Dermis blood vessel endothelial cell (primary cell): ENCODE measurements at places on chromosomes 2 and 18.

GRCh38 chr2:79713131-79713785 is 200.4 kb downstream of the CTNNA2 start:
- DNase-seq = no peak

DNA sequence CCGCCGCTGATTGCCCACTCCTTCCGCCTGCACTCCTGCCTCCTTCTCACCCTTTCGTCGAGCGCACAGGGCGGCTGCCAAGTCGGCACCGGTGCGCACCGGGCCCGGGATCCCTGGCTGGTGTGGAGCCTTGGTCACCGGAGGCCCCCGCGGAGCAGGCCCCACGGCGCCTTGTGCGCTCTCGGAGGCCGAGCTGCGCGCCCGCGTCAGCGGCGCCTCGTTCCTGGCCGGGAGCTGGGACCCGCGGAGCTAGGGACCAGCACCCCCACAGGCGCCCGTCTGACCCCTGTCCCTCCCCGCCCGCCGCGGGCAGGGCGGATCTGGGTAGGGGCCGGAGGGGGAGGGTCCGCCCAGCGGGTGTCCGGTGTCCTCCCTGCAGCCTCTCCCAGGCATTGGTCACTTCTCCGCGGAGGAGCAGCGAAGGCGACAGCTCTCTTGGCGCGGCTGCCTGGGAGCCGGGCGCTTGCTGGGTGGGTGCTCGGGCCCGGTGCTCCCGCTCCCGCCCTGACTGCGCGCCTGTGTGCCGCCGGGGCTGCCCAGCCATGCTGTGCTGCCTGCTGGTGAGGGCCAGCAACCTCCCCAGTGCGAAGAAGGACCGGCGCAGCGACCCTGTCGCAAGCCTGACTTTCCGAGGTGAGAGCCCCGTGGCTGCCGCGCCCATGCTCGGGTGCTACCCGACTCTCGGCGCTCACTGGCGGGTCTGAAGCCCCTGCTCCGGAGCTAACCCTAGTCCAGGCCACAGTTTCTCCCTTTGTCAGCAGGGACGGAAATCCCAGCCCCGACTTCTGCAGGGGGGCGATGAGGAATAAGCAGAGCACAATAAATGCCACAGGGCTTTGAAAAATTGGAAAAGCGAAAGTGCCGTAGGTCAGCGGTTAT is 13.2 kb downstream of the DYSF start:
- DNase-seq = peak; percentile 54

- DNase-seq = no peak
Observed at GRCh38 chr18:60019463-60019840, 119.7 kb downstream of the PMAIP1 start.

GRCh38 chr2:219417374-219417773 is 803 bp upstream of the DES start:
- DNase-seq = no peak

DNA sequence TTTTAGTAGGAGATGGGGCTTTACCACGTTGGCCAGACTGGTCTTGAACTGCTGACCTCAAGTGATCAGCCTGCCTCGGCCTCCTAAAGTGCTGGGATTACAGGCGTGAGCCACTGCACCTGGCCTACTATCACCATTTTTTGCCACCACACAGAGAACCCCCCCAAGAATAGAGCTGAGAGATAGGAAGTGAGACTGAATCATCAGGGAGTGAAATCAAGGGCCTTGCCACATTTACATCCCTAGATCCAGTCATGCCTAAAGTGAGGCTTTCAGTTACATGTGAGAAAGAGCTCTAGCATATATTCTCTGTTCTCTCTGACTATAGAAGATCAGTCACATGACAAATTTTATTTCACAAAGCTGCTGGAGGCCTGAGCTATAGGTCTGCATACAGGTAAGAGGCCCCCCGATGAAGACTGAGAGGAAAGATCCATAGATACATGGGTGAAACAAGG is 28.0 kb upstream of the KCMF1 start:
- DNase-seq = peak; percentile 27

DNA sequence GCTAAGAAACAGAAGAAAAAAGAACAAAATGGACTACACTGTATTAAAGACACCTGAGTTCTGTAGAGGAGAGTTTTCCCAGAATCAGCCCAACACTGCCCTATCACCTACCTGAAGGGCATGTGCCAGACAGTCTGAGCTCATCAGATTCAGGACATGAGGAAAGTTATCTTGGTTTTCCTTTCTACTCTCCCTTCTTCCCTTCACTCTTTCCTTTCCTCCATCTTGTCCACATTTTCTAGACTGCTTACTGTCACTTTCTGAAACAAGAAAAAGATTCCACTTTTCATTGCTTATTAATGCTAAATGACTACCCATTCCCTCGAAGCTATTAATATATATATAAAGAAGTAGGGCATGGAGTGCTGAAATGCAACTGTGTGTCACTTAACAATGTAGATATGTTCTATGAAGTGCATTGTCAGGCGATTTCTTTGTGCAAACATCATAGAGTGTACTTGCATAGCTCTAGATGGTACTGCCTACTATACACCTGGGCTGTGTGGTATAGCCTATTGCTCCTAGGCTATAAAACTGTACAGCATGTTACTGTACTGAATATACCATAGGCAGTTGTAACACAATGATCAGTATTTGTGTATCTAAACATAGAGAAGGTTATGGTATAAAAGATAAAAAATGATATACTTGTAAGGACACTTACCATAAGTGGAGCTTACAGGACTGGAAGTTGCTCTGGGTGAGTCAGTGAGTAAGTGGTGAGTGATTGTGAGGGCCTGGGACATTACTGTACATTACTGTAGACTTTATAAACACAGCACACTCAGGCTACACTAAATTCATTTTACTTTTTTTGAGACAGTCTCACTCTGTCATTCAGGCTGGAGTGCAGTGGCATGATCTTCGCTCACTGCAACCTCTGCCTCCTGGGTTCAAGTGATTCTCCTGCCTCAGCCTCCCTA is 145.5 kb upstream of the ITGA6 start:
- DNase-seq = peak; percentile 60

- no peak for DNase-seq
Observed at GRCh38 chr2:8598295-8599165, 83.3 kb upstream of the ID2 start.

GRCh38 chr2:182148344-182148743 is 162.7 kb downstream of the PPP1R1C start:
- DNase-seq = no peak

DNA sequence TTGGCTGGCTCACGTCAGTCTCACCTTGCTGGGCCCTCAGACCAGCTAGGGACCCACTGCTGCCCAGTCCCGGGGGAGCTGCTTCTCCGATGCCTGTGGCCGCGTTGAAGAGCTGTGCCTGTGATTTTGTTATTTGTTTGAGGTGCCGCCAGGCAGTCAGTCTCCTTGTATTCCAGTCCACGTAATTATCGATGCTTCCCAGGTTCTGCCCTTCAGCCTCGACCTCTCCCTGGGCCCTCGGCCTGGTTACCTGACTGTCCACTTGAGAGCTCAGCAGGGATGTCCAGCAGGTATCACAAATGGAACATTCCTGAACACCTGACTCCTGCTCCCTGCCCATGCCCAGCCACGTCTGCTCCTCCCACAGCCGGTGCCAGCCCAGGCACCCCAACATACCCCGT is 195.9 kb upstream of the HS6ST1 start:
- no peak for DNase-seq

- DNase-seq = no peak
Observed at GRCh38 chr2:224448236-224448635, 46.3 kb upstream of the FAM124B start.

DNA sequence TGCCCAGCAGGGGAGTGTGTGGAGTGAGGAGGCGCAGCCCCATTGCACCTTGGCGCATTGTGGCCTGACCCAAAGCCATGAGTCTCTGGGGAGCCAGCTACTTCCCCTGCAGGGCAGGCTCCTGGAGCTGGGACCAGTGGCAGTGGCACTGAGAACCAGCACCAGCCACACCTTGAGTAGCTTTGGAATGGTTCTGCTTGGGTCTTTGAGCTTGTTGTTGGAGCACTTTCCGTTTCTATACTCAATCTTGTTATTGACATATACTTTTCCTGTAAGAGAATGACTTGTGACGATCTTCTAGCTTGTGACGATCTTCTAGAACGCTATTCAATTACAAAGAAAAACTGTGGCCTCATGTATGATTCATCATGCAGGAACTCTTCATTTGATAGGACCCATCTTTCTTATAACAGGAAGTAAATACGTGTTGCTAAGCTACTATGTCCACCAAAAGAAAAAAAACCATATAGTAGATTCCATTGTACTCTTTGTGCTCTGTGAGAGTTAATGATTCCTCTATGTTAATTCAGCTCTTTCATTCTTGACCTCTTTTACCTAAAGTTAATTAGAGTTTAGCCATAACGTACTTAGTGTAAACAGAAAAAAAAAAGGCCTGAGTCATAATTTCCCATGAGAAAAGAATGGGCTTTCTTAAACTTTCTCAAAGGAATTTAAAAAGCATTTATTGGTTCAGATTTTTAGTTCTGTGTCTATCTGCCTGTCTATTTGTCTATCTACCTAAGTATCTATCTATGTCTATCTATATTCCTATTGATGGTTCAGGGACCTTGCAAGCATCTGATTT is 113.1 kb downstream of the GATA6 start:
- peak; percentile 97 for DNase-seq

GRCh38 chr2:168594778-168595177 is 138.7 kb downstream of the CERS6 start:
- peak; percentile 23 for DNase-seq

DNA sequence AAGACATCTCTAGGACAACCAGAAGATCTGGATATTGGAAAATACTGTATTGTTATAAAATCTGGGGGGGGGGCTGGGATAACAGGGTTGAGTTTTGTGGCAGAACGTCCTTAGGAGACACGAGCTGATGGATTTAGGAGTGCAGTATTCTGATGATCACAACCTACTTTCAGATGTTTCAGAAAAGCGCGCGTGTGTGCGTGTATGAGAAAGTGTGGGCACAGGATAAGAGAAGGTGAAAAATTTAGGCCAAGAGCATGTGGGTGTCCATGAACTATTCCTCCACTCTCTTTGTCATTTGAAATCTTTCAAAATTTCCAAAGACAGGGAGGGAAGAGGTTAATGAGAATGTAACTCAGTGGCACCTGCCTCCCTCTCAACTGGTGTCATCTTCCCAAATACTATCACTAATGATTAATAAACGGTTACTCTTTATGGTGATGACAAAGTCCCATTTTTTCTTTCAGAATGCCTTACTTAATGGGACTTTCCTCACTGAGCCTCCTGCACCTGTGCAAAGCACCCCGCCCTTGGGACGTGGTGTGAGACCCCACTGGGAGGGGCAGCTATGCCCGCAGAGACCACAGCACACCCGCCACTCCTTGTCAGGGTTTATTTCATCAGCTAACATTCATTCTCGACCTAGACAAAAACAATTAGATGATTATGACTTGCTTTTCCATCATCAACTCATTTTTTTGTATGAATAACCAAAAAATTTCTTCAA is 53.6 kb downstream of the HS6ST1 start:
- no peak for DNase-seq

GRCh38 chr2:5316001-5316490 is 376.1 kb upstream of the SOX11 start:
- no peak for DNase-seq

- DNase-seq = no peak
Observed at GRCh38 chr18:5993938-5994337, 98.6 kb upstream of the TMEM200C start.

DNA sequence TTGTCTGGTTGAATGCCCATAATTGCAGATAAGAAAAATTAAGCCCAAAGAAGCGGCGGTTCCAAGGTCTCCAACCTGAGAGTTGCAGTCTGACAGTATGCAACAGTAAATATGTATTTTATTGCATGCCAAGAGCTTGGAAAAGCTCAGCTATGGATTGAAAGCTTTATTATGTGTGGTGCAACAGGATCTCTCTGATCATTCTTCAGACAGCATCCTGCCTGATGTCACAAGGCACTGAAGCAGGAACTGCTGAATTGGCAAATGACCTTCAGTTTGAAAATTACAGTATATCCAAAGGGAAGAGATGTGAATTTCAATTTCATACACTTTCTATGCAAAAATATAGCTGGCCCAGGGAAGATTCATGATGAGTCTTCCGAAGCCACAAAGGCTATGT is 42.5 kb downstream of the DOCK10 start:
- DNase-seq = peak; percentile 10

GRCh38 chr2:36540986-36541754 is 56.8 kb downstream of the FEZ2 start:
- no peak for DNase-seq

DNA sequence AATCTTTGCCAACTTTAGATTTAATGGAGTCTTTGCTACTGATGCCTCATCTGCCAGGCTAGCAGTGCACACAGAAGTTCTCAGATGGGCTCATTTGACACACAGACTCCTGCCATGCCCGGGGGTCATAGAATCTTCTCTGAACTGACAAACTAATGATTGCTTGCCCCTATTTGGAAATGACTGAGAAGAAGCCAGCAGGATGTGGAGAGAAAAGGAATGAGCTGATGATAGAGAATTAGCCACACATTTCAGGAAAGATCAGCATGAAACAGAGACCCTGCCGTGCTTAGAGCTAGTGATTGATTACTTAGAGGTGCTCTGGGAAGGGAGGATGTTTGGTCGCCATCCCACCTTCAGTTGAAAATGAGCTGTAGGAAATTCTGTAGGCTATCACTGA is 178.5 kb downstream of the TPGS2 start:
- no peak for DNase-seq

- DNase-seq = peak; percentile 72
Observed at GRCh38 chr2:1652034-1652790, 92.1 kb downstream of the PXDN start.

GRCh38 chr2:47595687-47596086 is 187.3 kb upstream of the MSH6 start:
- no peak for DNase-seq

- peak; percentile 3 for DNase-seq
Observed at GRCh38 chr2:195737511-195738325, 80.7 kb downstream of the SLC39A10 start.

- DNase-seq = peak; percentile 50
Observed at GRCh38 chr18:80143881-80144280, 34.8 kb downstream of the ADNP2 start.

DNA sequence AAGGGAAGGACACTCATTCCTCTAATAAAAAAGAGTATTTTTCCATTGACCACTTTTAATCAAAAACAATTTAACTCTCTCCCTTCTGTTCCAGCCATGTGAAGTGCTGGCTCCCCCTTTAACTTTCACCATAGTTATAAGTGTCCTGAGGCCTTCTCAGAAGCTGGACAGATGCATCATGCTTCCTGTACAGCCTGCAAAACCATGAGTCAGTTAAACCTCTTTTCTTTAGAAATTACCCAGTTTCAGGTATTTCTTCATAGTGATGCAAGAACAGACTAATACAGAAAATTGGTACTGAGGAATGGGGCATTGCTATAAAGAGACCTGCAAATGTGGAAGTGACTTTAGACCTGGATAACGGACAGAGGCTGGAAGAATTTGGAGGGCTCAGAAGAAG is 643.6 kb upstream of the DDX18 start:
- no peak for DNase-seq

DNA sequence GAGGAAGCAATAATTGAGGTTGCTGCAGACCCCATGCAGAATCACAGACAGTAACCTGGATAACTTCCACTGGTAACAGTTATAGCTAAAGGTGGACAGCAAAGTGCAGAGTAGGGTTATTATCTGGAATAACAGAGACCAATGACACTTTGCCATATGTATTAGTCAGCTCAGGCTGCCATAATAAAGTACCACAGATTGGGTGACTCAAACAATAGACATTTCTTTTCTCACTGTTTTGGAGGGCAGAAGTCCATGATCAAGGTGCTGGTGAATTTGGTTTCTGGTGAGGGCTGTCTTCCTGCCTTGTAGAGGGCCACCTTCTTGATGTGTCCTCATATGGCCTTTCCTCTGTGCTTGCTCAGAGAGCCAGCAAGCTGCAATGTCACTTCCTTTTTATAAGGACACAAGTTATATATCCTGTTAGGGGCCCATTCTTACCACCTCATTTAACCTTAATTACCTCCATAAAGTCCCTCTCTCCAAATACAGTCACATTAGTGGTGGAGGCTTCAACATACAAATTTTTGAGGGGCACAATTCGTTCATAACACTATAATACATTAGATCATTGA is 191.0 kb upstream of the LRP1B start:
- no peak for DNase-seq
